ENCODE measurements at places on chromosomes 16 and 17.

- no peak for DNase-seq
Observed at GRCh38 chr17:79027274-79027924, 3.4 kb downstream of the C1QTNF1 start.

- DNase-seq: no peak
Observed at GRCh38 chr16:79560318-79560717, 40.2 kb downstream of the MAF start.

- no peak for DNase-seq
Observed at GRCh38 chr16:79850348-79850747, 249.8 kb upstream of the MAF start.

GRCh38 chr17:82921426-82921825, 81.6 kb upstream of the ZNF750 start:
- DNase-seq: no peak

GRCh38 chr17:42784409-42784808, 4.0 kb downstream of the WNK4 start:
- DNase-seq: no peak

GRCh38 chr17:2227025-2227699, 76.4 kb downstream of the SMG6 start:
- DNase-seq: no peak

DNA sequence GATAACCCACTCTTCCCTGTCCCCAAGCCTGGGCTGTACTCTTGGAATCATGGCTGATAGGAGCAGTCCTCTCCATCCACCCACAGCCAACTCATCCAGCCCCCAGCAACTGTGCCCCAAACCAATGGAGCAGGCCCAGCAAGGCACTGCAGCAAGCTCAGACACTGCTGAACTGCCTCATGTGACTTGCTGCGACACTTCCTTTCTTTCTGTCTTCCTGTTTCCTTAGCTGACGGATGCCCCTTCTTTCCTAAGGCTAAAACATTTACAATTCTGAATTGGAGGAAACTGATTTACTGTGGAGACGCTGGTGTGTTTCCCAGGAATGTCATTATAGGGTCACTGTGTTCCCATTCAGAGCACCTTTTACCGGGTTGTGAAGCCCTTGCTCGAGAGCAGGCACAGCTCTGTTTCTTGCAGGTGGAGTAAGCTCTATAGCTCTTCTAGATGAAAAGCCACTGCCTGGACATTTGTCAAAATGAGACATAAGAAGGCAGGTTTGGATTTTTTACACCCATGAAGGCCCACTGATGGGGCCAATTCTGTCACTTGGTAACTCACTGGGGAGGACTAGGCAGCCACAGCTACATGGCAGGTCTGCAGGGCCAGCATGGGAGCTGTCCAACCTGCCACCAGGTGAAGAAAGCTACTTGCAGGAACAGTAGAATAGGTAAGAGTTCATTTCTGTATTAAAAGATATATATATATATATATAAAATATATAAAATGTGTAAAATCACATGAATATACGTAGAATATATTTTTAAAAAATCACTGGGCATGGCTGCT, 27.4 kb downstream of the TMEM11 start:
- DNase-seq: no peak

- no peak for DNase-seq
Observed at GRCh38 chr17:5892921-5893675, 177.1 kb upstream of the WSCD1 start.

DNA sequence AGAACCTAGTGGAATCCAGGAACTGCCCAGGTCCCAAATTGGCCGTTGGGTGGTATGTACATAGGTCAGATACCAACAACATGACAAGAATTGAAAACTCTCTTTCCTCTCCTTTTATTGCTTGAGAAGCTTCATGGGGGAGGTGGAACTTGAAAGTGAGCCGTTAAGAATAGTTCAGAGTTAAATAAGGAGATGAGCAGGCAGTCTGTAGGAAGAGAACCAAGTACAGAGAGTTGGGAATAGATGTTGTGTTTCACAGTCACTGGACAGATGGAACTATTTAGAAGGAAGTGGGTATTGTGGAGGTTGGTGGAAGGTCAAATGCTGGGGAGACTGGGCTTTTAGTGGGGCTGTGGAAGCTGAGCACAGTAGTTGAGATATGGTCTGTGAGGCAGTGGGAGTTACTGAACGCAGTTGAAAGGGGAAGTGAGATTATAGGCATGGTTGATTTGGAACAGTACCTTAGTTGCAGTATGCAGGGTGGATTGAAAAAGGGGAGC, 26.4 kb downstream of the ARHGAP44 start:
- no peak for DNase-seq

- no peak for DNase-seq
Observed at GRCh38 chr17:35160354-35161201, 13.0 kb downstream of the UNC45B start.

GRCh38 chr17:37737971-37738370, 6.9 kb downstream of the HNF1B start:
- DNase-seq: no peak

- DNase-seq: no peak
Observed at GRCh38 chr17:9367156-9367555, 208.5 kb downstream of the STX8 start.

DNA sequence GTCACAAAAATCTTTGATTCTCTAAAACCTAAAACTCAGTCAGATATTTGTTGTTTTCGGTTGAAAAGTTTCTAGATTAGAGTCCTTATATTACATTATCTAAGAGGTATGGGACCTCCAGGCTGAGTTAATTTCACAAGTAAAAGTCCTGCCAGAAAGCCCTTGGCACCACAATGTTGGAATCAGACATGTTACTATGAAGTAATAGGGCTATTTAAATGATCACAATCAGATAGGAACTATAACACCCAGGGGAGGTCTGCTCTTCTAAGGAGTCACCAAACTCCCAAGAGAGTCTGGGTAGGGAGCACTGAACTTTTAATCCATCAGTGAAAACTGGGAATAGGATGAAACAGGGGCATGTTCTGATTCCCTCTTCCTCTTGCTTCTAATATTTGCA, 54.2 kb downstream of the WIPI1 start:
- no peak for DNase-seq

DNA sequence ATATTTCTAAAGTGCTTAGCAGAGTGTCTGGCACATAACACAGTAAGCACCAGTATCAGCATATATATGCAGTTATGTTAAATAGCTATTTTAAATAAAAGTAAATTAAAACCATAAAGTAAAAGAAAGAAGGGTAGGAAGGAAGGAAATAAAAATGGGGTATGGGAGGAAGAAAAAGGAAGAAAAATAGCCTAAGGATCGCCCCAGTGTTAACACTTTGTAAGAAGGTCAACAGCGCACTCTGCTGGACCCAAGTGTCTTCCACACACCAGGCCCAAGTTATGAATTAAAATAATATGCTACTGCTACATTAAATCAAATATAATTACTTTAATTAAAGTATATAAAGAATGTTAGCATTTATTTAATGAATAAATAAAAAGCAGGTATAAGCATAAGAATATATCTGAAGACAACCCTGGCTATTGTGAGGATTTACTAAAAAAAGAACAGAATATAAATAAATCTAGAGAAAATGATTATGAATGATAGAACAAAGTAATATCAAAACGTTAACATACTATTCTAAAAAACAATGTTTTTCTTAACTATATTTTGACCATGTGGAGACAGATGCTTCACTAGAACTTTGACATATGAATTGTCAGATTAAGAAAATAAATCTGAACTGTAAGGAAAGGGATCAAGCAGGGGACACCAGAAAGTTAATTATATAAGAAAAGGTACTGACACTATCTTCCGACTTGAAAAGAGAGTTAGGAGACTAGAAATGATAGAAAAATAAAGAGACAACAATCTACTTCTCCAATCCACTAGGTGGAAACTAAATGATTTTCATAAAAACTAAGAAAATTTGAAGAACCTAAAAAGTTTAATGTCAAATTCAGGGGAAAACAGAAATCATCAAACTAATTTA, 25.9 kb downstream of the BRIP1 start:
- DNase-seq: no peak

DNA sequence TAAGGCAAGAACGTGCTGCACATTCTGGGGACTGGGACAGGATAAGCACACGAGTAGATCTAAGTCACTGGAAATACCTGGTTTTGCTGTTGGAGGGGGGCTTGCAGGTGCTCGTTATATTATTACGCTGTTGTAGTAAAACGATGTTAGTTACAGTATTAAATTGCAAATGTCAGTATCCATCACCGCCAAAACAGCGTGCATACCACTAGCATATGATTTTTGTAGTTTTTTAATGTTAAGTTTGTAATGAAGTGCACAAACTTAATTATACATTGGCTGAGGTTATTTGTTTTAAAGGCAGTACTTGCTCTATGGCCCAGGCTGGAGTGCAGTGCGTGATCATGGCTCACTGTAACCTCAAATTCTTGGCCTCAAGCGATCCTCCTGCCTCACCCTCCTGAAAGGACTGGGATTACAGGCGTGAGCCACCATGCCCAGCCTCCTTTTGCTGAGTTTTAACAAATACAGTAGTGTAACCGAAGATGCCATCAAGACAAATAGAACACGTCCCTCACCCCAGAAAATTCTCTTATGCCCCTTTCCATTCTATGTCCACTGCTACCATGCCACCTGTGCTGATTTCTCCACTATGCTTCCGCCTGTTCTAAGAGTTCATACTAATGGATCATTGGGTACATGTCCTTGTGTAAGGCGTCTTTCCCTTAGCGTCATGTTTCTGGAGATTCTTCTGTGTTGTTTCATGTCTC, 20.7 kb upstream of the CSNK1D start:
- DNase-seq: no peak

DNA sequence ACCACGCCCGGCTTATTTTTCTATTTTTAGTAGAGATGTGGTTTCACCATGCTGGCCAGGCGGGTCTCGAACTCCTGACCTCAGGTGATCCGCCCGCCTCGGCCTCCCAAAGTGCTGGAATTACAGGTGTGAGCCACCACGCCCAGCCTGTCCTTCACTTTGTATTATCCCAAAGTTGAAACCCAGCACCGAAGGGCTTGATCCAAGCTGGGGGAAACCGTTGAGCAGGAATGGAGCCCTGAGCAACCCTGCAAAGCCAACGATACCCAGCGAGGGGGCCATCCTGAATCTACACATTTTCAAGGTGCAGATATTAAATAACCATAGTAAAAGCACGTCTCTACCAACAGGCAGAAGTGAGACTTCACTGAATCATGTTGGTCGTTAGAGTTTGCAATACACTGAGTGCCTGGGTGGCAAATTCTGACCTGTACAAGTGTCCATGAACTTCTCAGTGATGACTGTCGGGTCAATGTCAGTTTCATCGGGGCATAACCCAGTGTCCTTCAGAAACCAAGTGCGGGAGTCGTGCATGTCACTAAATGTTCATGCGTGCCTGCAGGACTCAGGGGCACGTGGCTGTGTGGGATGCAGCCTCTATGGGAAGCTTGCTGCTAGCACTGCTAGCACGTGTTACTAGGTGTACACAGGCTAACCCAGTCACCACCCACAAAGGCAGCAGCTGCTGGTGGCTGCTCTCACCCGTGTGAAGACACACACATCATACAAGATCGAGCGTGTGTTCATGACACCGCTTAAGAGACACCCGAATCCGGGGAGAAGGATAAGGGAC, 10.5 kb upstream of the RBFOX3 start:
- DNase-seq: no peak

GRCh38 chr17:35241520-35241919, 1.4 kb upstream of the SLFN5 start:
- no peak for DNase-seq

DNA sequence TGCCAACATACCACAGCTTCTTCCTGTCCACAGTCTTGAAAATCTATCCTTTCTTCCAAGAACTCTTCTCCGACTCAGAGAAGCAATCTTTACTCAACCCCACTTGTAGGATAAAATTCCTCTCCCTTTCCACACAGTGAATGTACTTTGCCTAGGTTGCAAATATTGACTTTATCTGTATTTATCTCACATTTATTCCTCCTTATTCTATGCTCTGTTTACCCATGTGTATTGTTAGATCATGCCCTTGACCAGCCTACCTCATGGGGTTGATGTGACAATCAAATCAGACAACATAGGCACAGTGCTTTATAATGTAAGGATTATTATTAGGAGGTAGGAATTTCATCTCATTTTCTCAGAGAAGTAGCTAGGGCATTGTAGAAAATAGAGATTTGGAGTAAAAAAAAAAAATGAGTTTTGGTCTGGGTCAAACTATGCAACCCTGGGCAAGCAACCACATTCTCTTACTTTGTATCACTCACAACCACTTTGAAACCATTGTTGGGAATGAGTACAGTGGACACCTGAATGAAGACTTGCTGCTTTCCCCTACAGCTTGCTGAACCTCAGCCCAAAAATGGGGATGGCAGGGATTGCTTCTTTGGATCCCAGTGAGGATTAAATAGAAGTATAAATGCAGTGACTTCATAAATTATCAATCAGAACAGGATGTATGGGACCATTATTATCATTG, 9.1 kb upstream of the SLC35B1 start:
- DNase-seq: no peak

GRCh38 chr17:9269350-9270035, 248.2 kb downstream of the NTN1 start:
- DNase-seq: no peak

GRCh38 chr16:324451-325334, 27.8 kb downstream of the AXIN1 start:
- DNase-seq: no peak

DNA sequence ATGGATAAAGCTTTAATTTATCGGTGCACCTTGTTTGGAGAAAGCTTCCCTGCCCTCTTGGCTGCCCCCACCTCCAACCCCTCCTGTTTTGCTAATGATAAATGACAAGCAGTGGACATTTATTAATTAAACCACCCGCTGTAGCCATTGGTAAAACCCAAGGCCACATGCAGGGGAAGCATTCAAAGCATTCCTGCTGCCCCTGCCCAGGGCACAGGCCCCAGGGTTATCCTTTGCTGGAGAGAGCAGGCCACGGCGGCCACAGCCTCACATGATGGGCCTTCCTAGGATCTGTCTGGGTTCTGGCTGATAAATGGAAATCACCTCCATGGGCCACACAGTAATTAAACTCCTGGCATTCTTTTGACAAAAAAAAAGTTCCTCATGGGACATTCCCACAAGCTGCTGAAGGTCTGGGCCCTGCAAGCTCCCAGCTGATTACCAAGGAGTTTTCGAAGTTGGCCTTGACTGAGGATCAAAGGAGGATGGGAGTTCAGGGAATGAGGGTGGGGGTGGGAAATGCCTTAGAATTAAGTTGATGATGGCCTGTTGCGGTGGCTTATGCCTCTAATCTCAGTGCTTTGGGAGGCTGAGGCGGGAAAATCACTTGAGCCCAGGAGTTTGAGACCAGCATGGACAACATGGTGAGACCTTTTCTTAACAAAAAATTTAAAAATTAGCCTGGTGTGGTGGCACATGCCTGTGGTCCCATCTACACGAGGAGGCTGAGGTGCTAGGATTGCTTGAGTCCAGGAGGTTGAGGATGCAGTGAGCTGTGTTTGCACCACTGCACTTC, 35.5 kb downstream of the SOST start:
- DNase-seq: no peak

- no peak for DNase-seq
Observed at GRCh38 chr16:71846431-71846830, 655 bp downstream of the ATXN1L start.

DNA sequence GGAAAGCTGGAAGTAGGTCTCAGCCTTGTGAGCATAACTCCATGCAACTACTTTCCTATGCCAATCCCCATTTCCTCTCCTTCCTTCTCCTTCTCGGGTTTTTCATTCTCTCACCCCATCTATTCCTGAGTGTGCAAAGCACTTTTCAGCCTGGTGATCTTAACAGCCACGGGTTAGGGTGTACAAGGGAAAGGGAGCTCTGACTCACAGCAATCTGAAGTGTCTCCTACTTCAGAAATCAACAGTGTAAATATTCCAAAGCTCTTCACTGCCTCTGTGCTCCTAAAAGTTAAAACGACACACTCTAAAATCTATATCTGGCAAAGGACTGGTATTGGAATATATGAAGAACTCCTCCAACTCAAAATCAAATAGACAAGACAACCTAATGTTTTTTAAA, 268.0 kb upstream of the IRX3 start:
- DNase-seq: no peak

All from NCI-H187 (cell line).